Activated naive CD4-positive, alpha-beta T cell treated with anti-CD3 and anti-CD28 coated beads, Interleukin-2, amount 50 U/mL, for 16 hours (primary cell): ENCODE measurements at places on chromosomes 13 and 19.

DNA sequence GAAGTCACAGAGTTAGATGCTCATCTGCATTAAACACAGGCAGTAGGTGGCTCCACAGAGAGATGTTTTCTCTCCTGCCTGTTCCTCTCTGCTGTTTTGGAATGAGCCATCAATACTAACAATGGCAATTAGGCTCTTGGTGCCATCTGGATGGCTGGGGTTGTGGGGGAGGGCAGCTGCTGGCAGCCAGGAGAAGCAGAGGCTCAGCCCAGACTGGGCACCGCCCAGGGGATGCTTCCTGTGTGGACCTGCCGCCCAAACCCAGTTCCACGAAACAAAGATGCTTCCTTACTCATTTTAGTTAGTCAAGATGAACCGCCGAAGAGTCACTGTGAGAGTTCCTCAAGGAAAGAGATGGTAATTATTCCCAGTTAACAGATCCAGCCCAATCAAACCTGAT lies 50.8 kb upstream of the PCDH8 start:
- no peak for DNase-seq

DNA sequence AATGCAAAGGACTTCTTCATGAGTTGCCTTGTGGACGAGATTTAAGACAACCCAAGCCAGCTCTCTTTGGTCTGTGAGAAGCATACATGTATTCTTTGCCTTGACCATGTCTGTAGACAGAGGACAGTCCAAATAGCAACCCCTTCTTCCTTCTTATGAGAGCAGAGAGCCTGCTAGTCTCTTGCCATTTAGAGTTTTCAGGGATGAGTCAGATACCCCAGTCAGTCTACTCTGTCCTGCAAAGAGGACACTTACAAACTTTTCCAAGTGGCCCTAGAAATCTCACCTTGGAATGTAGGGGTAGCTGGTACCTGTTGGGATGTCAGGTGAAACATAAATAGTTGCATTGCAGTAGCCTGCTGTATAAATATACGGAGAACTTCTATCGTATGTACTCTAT lies 36.7 kb downstream of the DNAJC3 start:
- no peak for DNase-seq

DNA sequence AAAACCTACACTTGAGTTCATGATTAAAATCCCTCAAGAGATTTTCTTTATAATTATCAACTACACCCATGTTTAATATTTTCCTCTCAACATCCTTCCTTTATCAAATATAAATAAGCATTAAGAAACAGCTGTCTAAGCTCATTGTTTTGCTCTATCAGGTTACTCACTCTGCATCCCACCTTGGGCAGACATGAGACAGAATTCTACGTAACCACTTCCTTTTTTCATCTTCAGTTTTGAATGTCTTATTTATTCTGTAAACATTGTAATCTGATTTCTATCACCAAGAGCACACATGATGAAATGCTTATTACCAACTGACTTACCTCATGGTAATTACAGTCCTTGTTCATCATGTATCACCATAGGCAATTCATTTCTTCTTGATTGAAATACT lies 1256.6 kb upstream of the ATXN8OS start:
- no peak for DNase-seq

DNA sequence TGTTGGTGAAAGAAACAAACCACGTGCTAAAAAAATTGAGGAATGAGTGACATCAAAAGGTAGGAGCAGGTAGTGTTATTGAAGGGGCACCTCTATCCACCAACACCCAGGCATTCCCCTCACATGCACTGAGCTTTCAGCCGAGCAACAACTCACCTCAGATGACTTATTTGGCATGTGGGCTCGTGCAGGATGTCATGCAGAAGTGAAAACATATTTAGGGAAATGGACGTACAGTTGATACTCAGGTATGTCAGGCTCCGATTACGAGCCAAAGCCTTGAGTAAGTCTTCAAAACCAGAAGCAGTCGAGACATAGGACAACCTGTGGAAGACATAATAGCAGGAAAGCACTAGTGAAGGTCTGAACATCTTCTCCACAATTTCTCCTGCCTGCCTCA lies 30.4 kb downstream of the NLRP11 start:
- DNase-seq = no peak

GRCh38 chr19:1837625-1838105 lies 10.6 kb downstream of the REXO1 start:
- DNase-seq = peak; percentile 66

GRCh38 chr19:33441277-33441699 lies 67.8 kb downstream of the CEBPG start:
- DNase-seq = no peak

GRCh38 chr19:5591476-5591875 lies 23.7 kb upstream of the TINCR start:
- no peak for DNase-seq

DNA sequence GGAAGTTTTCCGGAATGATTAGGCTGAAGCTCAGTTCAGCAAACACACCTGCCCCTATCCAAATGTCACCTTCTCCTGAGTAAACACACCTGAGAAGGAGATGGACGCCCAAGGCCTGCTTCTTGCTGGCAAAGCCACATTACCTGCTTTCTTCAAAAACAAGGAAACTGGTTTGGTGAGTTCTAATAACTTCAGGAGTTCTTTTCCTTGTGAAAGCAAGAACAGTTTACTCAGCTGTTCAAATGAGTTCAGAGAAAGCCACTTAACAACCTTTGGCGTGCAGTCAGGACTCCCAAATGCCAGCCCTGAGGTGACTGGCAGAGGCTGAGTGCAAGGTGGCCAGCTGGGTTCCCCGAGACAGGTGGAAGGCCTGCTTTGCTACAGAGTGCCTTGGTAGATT lies 160.5 kb downstream of the STK24 start:
- no peak for DNase-seq

DNA sequence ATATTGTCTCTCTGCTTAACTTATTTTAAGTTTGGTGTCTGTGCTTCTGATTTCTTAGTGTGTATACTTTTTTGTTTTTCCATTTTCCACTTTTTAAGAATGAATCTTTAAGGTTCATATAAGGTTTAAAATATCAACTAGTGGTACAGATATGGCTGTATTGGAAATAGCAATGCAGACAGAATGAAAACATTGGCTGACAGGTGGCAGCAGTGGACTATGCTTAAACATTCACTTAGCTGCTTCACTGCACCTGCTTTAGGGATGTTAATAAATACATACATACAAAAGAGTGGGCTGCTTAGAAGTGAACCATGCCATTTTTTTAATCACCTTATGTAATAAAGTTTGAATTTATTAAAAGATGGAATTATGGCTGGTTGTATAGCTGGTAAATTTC lies 27.3 kb downstream of the TM9SF2 start:
- DNase-seq = peak; percentile 29

GRCh38 chr19:38793177-38793576 lies 4.2 kb downstream of the LGALS7B start:
- no peak for DNase-seq

GRCh38 chr13:99331881-99332293 lies 24.7 kb upstream of the GPR183 start:
- DNase-seq = no peak

DNA sequence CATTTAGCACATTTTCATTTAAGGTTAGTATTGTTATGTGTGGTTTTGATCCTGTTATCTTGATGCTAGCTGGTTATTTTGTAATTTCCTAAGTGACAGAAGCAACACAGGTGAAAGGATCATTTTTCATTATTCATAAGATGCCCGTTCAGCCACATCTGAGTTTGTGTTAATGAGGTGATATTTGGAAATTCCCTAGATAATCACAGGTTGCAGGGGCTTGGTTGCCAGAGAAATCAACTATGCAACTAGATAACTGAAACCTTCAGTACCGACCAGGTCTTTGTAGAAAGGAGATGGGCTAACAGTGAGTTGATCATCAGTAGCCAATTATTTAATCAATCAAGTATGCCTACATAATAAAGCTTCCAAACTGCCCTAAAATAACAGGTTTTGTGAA lies 121.3 kb upstream of the UFM1 start:
- DNase-seq = no peak

GRCh38 chr19:33278403-33279269 lies 23.7 kb downstream of the CEBPA start:
- DNase-seq = no peak

DNA sequence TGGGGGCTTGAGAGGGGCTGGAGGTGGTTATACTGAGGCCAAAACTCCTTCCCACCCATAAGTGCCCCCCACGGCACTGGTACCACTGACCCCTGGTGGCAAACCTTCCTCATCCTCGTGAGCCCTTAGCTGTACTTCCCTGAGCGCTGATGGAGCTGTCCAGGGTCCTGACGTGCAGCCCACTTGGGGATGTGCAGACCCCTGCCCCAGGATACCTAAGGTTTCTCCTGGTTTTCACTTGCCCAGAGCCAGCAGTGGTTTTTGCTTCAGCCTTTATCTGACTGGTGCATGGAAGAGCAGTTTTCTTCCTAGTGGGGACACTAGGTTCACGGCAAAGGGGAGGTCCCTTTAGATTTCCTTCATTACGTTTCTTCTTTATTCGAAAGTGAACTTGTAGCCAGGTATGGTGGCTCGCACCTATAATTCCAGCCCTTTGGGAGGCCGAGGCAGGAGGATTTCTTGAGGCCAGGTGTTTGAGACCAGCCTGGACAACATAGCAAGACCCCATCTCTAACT lies 28.7 kb upstream of the KCTD15 start:
- no peak for DNase-seq

GRCh38 chr13:74778946-74779345 lies 644.7 kb upstream of the KLF12 start:
- DNase-seq = no peak

- no peak for DNase-seq
Observed at GRCh38 chr19:9039728-9040127, 29.5 kb upstream of the MUC16 start.

GRCh38 chr19:12075538-12076139 lies 11.1 kb downstream of the ZNF844 start:
- no peak for DNase-seq

GRCh38 chr19:16185123-16185767 lies at the start of gene FAM32A:
FAM32A (plus strand) TSS chr19:16185410; CDS start chr19:16185443, 33 bp downstream.
- peak; percentile 98 for DNase-seq

GRCh38 chr19:41422955-41423354 lies 4.2 kb downstream of the B3GNT8 start:
- DNase-seq = no peak

GRCh38 chr19:50061650-50062049 lies 35.8 kb downstream of the ZNF473 start:
- DNase-seq = no peak

GRCh38 chr19:19457671-19458070 lies 52.2 kb downstream of the GATAD2A start:
- DNase-seq = no peak

DNA sequence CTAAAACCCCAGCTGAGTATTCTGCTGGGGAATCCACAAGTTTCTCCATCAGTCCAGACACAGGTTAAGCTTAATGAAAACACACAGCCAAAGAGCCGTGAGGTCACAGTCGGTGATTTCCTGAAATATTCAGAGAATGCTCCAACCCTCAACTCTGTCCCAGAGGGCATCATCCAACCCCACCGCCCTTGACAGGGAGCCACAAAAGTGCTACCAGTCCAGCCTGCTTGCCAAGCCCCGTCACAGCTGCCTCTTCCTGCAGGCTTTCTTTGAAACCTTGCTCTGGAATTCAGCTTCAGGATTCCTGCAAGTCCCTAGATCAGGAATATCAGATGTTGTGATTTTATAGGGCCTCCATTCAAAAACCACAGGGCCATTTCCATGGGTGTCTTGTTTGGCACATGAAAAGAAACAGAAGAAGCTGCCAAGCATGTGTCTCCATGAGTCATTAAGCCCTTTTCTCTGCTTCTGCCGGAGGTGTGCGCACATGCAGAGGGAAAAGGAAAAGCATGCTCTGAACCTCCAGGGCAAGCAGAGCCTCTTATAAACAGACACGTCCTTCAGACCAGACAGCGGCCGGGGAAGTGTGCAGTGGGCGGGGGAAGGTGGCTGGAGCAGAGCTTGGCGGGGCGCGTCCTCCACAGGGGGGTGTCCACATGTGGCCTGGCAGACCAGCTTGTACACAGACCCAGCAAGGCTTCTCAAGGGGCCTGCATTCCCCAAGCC lies 164.7 kb downstream of the KATNAL1 start:
- DNase-seq = no peak

DNA sequence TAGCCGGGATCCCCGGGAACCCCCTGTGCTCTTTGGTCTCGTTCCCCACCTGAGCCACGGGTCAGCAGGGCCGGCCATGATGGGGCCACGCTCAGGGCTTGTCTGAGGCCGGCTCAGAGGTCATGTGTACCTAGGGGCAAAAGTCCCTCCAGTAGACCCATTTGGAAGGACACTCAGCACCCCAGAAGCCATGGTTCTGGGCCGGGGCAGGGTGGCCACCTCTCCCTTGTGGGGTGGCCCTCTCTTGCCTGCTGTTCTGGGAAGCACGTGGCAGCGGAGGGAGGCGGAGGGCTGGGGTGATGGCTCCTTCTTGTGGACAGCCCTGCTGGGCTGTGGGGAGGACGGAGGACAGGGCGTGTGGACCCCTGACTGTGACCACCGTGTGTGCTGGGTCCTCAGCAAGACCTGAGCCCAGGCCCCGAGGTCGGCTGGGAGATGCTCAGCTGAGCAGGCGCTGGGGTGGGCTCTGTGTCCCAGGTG lies 6.4 kb upstream of the PEAK3 start:
- DNase-seq = no peak

DNA sequence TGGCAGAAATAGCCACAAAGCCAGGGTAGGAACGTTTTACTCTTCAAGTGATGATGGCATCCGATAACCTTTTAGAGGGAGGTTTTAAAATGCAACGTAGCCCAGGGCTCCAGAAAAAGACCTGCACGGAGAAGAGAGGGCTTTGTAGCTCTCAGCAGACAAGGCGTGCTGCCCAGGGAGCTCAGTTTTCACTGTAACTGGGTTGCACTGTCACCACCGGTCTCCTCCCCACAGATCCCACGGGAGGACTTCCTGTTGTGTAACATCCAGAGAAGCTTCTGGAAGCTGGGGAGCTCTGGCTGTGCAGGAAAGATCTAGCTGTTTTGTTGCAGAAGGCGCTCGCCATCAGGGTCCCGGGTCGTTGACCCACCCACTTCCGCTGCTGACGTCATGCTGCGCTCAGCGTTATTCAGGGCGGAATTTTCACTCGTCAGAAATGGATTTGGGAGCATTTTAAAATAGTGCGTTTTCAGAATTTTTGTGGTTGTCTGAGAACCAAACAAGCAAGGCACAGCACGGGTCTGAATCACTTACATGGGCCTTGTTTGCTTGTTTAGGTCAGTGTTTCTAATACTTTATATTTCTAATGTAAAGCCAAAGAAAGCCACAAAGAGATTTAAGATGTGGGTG lies 50.8 kb downstream of the ATP11A start:
- DNase-seq = no peak

- no peak for DNase-seq
Observed at GRCh38 chr13:72246396-72246795, 379.4 kb upstream of the DACH1 start.

DNA sequence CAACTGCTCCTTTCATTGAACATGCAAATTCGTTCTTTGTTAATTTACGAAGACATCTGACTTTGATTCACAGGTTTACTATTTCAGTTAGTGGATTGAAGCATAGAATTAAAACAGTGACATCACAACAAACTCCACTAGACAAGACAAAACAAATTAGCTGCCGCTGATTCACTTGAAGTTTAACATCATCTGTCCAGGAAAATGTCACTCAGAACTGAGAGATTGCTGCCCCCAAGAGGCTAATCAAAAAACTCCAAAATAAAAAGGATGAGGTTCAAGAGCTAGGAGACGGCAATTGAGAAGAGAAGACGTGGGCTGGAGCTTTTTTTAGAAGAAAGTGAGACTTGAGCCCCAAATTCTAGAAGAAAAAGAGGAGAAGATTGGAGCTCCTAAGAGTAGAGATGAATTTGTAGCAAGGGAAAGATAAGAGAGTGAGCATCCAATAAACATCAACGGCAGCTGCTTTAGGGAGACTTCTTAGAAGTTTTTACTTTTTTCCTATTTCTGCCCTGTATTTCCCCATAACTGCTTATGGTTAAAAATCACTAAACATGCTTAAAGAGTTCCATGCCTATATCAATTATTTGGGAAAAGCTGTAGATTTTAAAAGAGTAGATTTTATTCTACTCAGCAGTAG lies 40.8 kb upstream of the TPP2 start:
- no peak for DNase-seq
